ENCODE measurements at places on chromosomes 12 and 14. TPM values are rescaled to one million over a fixed set of nuclear protein-coding genes. Genes with fewer than 3 reads are reported as not detected.

GRCh38 chr12:96720363-96720705 lies 186.7 kb upstream of the NEDD1 start:
- no peak for DNase-seq
- H3K4me3 ChIP-seq = peak overlapping the region; percentile 19
- peak overlapping the region; percentile 45 for H3K27ac ChIP-seq

DNA sequence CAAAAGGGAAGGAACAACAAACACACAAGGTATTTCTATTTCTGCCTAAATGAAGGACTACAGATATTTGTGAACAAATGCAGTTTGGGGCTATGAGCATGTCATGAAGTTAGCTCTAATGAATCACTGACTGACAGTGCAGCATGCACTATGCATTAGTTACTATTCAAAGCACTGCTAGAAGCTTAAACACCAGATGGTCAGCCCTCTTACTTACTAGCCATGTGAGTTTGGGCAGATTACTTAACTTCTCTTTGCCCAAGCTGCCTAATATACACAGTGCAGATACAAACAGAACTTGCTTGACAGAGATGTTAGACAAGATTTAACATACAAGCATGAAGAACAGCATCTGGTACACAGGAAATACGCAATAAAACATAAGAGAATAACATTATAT lies 96.0 kb downstream of the ATXN2 start:
- H3K27ac ChIP-seq = no peak overlapping the region
- no peaks in the 10 kb centered on the region for H3K27me3 ChIP-seq
- H3K4me3 ChIP-seq = no peak overlapping the region
- DNase-seq = no peak
- no peaks in the 10 kb centered on the region for H3K4me1 ChIP-seq

KRT6A gene
- not detected for total RNA-seq

DNA sequence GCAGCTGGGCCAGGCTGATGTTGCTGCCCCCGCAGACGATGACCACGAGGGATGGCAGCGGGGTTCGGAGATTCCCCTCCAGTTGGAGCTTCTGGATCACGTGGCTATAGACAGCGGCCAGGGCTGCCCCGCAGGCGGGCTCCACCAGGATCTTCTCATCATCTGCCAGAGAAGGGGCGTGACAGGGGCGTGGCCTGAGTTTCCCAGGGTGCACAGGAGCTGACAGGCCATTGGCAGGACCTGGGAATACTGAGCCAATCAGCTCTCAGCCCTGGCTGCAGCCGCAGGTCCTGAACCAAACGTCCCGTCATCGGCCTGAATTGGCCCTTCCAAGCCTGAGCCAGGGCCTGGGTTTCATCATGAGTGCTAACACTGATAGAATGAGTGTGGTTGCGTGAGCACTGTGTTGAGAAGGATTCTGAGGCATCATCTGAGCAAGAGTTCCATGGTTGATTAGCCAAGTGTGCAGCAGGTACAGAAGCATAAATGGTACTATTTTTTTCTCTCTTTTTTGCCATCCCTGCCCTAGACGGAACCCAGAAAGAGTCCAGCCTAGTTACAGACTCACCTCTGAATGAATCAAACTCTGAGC lies 10.6 kb downstream of the SDS start:
- H3K36me3 ChIP-seq = no peaks in the 10 kb centered on the region
- H3K4me1 ChIP-seq = no peaks in the 10 kb centered on the region
- no peak overlapping the region for H3K27ac ChIP-seq
- H3K4me3 ChIP-seq = no peak overlapping the region
- no peaks in the 10 kb centered on the region for H3K27me3 ChIP-seq
- peak; percentile 24 for DNase-seq

KCNC2 gene
- not detected for total RNA-seq

PAPLN gene
- 4.3 TPM for total RNA-seq

- no peak for DNase-seq
- H3K27me3 ChIP-seq = no peaks in the 10 kb centered on the region
- H3K36me3 ChIP-seq = no peaks in the 10 kb centered on the region
- H3K4me3 ChIP-seq = no peak overlapping the region
These were observed 162.5 kb upstream of the NOS1 start for GRCh38 chr12:117523971-117524370.

DNA sequence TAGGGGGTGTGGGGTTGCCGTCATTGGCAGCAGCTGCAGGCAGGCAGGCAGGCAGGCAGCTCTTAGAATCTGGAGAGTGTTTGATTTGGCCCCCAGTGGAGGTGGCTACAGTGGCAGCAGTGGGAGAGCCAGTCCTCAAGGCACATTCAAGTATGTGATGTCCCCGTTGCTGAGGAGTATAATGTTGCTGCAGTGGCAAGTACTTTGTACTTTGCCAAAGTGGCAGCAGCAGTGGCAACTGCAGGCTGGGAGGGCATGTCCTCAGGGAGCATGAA lies 147.1 kb downstream of the PAPOLA start:
- DNase-seq = no peak
- no peak overlapping the region for H3K4me3 ChIP-seq
- H3K36me3 ChIP-seq = no peaks in the 10 kb centered on the region
- H3K4me1 ChIP-seq = no peaks in the 10 kb centered on the region
- H3K27me3 ChIP-seq = no peaks in the 10 kb centered on the region
